ENCODE measurements at places on chromosomes 16 and 17.
A peak's percentile ranks its signal among the peaks of the same experiment; 100 is the strongest.

DNA sequence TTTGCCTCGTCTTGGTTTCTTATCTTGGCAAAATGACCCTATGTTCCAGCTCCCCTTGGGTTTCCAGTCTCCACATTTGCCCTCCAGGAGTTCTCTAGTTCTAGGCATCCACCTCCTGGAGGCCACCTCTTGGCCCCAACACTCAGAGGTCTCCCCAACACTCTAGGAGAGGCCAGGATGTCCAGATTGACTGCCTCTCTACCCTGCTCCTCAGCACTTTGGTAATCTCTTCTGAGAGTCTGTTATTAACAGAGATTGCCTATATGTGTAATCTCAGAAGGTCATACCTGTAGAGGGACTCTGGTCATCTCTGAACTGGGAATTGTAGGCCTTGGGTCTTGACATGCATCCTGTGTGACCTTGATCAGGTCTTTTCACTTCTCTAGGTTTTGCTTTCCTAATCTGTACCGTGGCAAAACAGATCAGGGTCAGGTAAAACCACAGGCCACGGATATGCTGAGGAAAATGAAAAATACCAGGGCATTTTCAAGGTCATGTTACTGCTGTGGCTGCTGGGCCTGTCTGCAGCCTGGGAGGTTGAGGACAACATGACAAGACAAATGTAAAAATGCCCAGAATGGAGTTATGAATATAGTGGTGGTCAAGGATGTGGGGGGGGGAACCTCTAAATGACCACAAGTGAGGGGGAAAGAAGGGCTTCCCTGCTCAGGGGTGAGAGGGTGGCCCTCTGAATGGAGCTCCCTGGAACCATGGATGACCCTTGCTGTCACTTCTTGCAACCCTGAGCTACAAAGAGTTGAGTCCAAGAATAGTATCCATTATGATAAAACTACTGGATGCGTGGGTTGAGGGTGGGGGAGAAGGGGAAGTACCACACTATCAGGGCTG lies 5.0 kb upstream of the CCL4L2 start:
- no peak for DNase-seq

- DNase-seq, result no peak
These were observed 137.0 kb downstream of the ANKFN1 start for GRCh38 chr17:56290101-56290801.

DNA sequence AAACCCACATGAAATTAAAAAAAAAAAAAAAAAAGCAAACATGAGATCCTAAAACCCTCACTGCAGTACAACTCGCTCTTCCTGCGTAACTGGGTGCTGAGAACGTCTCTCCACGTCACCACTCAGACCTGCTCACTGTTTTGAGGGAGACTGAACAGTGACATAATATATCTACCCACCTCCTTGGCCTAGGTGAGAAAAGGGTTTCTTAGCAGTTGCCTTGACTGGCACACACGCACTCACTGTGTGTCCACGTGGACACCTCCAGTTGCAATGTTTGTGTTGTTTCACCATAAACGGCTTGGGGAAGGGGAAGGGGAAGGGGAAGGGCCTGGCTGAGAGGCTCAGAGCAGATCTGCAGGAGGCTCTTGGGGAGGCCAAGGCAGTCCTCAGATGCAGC lies 32.0 kb downstream of the FANCA start:
- DNase-seq, result no peak

GRCh38 chr16:5580296-5580695 lies 482.7 kb upstream of the EEF2KMT start:
- DNase-seq, result no peak

DNA sequence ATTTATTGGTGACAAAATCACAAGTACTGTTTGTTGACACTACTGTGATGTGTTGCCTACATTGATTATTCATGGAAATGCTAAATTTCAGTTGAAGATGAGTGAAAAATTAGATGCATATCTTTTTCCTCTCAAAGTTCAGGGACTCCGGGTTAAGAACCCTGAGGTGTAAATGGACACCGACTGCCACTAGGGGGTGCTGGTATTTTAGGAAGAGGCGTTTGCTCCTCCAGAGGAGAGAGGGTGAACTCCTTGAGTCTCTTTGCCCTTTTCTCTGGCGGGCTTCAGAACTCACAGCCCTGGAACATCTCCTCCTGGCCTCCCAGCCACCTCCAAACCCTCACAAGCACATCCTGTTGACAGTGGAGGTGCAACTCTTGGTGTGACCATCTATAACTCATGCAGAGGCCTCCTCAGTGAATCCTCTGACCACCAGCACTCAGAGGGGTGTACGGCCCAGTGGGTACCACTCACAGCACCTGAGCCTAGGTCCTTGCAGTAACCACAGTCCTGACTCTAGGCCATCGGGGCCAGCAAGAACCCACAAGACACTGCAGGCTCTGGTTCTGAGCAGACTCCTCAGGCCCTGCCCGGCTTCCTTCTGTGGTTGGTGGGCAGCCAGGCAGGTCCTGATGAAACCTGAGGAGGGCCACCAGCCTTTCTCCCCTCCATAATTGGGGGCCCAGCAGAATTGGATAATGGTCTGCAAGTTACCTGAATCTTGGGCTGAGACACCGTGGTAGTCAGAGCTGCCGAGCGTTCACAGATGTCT lies 26.2 kb upstream of the PIK3R5 start:
- DNase-seq, result peak; percentile 25
